ENCODE measurements at places on chromosomes 4 and X. TPM values are rescaled to one million over a fixed set of nuclear protein-coding genes. Genes with fewer than 3 reads are reported as not detected.

NOX1 gene
- total RNA-seq, result not detected

ALAS2 gene
- not detected for total RNA-seq

NDNF gene
- 2.7 TPM for total RNA-seq

- DNase-seq, result no peak
Measured at GRCh38 chrX:72176981-72177380, 4.6 kb upstream of the PIN4 start.

DNA sequence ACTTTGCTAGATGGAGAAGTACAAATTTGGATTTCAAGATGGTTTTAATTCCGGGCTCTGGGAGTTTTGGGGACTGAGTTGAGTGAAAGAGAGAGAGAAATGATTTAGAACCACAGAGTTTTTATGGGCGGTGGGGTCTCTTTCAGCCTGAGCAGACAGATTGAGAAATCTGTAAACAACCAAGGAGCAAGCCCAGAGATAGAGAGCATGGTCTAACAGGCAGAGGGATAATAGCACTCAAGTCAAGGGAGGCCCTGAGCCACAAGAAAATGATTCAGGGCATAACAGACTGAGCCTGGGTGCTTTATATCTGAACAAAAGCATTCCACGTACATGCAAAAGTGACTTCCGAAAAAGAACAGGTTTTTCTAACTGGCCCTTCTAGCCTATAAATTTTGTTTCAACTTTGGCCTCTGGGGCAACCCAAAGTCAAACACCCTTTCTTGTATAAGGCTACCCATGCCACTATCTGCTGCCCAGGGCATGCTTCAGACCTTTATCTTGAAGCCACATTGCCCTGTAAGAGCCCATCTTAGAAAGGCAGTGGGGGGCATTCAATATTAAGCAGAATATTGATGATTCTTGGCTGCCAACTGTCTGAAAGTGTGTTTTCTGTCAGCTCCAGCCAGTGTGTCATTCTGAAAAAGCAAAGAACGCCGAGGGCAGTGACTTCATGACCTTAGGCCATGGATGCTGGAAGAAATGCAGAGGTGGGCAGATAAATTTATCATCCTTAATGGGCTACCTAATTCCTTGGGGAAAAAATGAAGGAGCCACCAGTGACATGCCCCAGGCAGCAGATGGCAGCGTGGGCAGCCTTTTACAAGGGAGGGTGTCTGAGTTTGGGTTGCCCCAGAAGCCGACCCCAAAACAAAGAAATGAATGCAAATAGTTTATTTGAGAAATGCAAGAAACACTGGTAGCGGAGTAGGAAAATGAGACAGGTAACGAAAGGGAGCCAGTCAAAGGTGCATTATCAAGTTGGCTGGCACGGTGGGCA lies 637.6 kb downstream of the MID1IP1 start:
- no peak for DNase-seq

GRCh38 chr4:1899149-1900086 lies 28.2 kb downstream of the NSD2 start:
- peak; percentile 70 for DNase-seq

DNA sequence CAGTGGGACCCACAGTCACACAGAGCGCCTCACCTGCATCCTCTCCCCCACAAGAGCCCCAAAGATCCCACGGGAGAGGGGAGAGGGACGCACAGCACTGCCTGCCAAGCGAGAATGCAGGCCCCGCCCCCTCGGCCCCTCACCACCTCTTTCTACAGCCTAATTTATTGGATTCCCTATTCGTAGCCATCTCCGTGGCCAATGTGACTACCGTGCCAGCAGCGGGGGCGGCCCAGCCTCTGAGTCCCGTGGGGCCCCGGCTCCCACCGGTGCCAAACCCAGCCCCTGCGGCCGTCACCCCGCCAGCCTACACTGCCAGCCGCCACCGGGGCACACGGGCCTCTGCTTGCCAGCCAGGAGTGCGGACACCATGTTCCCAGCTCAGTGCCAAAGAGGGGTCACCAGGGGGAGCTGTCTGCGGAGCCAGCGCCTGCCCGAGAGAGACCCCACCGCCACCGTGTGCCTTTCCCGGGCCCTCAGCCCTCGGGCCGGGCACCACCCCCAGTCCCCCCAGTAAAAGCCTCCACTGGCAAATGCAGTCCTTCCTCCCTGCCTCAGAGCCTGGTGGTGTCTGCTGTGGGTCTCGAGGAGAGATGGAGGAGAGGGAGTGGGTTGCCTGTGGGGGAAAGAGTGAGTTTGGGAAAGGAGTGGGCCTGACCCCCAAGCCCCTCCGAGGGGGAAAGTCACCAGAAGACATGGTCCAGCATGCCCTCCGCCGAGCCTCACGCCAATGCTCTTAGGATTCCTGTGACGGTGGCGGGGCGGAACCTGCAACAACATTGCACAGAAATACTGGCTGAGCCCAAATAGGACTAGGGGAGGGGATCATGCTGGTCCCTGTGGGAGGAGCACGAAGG lies 19.6 kb upstream of the PLXNB3 start:
- DNase-seq, result no peak

DNA sequence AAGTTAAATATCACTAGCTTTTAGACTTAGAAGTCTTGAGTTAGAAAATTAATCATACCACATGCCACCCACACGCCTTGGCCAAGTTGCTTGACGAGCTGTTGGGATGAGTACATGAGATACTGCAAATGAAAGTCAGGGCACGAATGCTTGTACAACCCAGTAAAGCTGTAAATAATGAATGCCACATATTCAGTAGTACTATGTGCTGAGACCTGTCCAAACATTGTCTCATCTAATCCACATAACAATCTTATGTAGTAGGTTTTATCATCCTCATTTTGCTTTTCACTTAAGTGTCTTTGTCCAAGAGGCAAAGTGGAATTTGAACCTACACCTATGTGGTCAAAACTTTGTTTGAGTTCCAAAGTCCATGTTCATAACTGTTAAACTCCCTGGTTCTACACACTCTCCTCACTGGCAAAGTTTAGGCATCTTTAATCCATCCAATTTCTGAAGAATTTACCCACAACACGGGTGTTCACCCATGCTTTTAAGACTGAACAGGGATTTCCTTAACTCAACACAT lies 74.1 kb downstream of the LDB2 start:
- DNase-seq, result no peak

DNA sequence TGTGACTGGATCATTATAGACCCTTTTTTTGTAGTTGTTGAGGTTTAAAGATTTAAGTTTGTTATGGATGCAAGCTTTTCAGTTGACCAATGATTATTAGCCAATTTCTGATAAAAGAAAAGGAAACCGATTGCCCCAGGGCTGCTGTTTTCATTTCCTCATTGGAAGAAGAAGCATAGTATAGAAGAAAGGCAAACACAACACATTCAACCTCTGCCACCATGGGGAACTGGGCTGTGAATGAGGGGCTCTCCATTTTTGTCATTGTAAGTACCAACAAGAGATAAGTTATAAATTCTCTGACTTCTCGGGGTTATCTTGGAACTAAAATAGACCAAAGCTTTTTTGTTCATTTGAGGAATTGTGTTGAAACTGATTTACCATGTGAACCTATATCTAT lies at the start of gene CYBB:
Gene CYBB (plus strand): TSS at position 203 of the 400 bp plus-strand sequence. CDS start 19 bp downstream, at position 222.
- DNase-seq, result no peak

GRCh38 chrX:131067216-131067615 lies 9.1 kb downstream of the ARHGAP36 start:
- DNase-seq, result no peak

- no peak for DNase-seq
Measured at GRCh38 chr4:115366390-115366789, 253.0 kb upstream of the NDST4 start.

- DNase-seq, result peak; percentile 30
Measured at GRCh38 chr4:140252742-140253555, 99.0 kb upstream of the MAML3 start.
